Stimulated activated CD4-positive, alpha-beta T cell treated with anti-CD3 and anti-CD28 coated beads, Interleukin-12 subunit alpha, Interleukin-12 subunit beta, amount 100 ng/mL, for 24 hours (primary cell): ENCODE measurements at places on chromosomes 7 and 10.

- DNase-seq, result no peak
Measured at GRCh38 chr10:76542307-76542930, 1095.2 kb downstream of the KCNMA1 start.

GRCh38 chr7:152902054-152902453, 142.5 kb downstream of the ACTR3B start:
- DNase-seq, result no peak

- no peak for DNase-seq
Measured at GRCh38 chr7:53013925-53014324, 21.5 kb upstream of the POM121L12 start.

DNA sequence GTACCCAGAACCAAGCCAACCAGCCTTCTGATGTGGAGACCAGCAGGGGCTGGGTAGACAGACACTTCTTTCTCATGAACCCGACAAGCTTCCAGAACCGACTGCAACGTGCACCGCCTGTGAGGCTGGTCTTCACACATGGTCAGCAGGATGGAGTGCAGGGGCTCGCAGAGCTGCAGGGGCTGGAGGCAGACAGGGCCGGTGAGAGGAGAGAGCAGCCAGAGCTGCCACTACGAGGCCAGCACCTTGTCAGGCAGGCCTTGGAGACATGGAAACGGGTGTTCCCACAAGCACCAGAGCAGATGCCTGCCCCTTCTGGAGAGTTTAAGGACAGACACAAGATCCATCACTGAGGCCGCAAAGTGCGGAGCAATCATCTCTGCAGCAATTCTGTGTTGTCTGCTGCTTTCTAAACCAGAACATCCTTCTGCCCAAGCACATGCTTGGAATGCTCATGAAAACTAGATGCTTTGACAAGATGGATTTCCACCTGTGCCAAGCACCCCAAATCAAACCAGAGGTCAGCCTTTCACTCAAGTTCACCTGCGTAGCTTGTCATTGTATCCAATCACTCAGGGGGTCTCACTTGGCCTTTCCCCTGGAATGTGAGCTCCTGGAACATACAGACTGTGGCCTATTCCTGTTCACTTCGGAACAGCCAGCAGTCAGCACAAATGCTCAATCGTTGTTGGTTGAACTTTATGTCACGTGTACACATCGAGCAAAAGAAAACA, 32.2 kb downstream of the FRMPD2 start:
- DNase-seq, result no peak

GRCh38 chr7:7251742-7252141, 69.4 kb downstream of the C1GALT1 start:
- no peak for DNase-seq

GRCh38 chr7:70726951-70727378, 405.0 kb upstream of the GALNT17 start:
- DNase-seq, result no peak

DNA sequence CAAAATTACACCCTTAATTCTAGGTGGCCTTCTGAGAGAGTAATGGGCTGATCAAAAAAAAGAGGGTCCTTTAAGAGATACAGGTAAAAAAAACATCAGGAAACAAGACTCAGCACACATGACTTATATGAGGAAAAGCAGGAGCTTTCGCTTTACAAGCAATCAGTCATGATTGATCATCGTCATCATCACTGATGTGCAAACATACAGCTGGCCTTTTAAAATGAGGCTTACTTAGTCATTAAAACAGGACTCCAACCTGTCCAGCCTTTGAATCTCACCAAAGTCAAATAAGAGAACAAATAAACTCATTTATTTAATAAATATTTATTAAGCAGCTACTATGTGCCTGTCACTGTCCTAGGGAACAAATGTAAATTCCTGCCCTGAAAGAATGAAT, 255.3 kb downstream of the SKAP2 start:
- DNase-seq, result no peak

- no peak for DNase-seq
Measured at GRCh38 chr10:101120884-101121653, 10.0 kb upstream of the TLX1 start.

DNA sequence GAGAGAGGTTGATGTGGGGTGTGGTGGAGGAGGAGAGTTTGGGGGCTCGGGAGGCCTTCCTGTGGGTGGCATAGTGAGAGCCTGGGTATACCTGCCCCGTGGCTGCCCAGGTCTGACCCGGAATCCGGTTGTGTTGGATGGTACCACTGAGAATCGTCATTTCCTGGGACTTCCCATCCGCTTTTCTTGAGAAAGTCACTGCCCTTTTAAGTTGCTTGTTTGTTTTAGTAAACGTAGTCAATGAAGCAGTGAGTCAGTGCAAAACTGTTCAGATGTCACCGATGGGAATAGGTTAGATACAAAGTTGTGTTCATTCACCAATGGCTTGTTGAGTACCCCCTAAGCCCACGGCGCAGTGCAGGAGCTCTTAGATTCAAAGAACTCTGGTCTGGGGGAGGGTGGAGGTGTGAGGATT, 285.8 kb downstream of the CAMK1D start:
- DNase-seq, result no peak

GRCh38 chr7:41536122-41536872, 166.6 kb downstream of the INHBA start:
- no peak for DNase-seq

DNA sequence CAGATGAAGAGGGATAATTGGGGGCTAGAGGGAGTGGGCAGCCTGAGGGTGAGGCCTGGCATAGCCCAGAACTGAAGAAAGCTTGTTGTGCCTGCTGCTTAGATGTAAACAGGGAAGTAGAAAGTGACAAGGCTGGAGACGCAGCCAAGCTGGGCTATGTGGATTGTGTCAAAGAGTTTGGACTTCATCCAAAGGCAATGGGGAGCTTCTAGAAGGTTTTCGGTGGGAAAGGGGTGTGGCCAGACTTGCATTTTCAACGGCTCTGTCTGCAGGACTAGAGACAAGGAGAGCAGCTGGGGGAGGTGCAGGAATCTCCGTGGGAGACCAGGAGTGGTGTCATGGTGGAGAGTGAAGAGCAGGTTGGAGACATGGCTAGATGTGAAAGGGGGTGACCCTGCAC, 48.8 kb downstream of the GOLGA7B start:
- DNase-seq, result no peak

- DNase-seq, result no peak
Measured at GRCh38 chr7:6436385-6436685, 11.4 kb downstream of the DAGLB start.

- DNase-seq, result no peak
Measured at GRCh38 chr10:54745436-54745835, 55.6 kb downstream of the PCDH15 start.

DNA sequence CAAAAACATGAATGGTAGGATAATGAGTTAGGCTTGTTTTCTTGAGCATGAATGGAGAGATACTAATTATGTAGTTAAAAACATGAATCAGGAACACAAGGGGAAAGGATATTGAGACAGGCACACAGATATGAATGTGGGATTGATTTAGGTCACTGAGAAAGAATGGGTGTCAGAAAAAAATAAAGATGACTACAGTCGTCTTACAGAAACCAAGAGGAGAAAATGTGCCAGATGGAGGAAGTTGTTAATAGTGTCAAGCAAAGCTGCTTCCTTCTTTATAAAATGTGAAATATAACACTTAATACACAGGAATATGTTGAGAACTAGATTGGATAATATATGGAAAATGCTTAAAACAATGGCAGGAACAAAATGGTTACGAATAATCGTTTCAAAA, 173.3 kb upstream of the BET1 start:
- no peak for DNase-seq

DNA sequence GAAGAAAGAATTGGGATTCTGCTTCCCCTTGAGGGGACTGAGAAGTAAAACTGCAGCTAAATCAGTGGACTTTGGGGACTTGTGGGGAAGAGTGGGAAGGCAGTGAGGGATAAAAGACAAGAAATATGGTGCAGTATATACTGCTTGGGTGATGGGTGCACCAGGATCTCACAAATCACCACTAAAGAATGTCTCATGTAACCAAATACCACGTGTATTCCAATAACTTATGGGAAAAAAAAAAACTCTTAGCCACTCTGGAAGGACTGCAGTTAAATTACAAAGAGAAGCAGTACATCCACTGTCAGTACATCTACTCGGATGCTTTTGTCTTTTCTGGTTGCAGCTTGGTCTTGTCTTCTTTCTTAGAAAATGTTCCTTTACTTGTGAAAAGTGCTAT, 27.4 kb upstream of the GOT1 start:
- no peak for DNase-seq

- no peak for DNase-seq
Measured at GRCh38 chr7:77454802-77455201, 38.7 kb upstream of the GSAP start.

- no peak for DNase-seq
Measured at GRCh38 chr10:46220872-46221538, 65.8 kb upstream of the ANTXRL start.

- no peak for DNase-seq
Measured at GRCh38 chr10:117689566-117689965, 147.0 kb downstream of the EMX2 start.

DNA sequence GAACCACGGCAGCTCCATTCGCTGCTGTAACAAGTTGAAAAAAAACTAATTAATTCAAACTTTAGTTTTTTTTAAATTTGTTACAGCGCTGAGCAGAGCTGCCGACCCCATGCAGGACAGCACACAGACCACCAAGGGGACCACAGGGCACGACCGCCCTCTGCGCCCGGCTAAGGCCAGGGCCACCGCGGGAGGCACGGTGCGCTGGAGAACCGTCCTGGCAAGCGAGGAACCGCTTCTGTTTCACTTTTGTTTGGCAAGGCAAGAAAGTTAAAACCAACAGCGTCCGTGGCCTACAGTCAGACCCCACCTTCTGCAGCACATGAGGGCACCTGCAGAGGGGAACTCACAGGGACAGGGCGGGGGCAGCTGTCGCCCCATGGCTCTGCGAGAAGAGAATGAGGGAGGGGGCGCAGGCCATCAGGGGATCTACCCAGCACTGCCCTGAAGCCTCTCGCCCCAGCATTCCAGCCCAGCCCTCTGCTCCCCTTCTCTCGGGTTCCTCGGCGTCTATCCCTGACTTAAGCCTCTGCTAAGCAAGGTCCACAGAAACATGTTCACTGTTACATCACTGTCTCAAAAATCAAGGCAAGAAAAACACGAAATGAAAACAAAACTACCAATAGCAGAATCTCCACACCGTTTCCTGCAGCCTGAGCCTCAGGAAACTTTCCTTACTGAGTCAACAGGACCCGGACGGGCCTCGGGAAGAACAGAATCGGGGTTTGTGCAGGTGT, 204.4 kb downstream of the DIP2C start:
- DNase-seq, result no peak

DNA sequence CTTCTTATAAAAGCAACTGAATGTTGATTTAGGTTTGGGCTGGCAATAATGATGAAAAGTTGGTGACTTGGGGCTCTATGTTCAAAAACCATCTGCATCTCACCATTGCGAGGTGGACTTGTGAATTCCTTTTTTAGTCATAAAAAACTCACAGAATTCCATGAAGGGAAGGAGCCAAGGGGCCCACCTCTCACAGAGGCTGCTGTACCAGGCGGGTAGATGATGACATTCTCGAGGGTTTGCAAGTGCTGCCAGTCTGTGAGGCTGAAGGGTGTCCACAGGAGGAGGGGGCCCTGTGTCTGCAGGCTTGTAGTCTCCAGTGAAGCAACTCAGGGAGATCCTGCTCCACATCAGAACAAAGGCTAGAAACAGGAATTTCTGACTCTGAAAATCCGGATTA, 195.5 kb upstream of the ZNF32 start:
- no peak for DNase-seq

DNA sequence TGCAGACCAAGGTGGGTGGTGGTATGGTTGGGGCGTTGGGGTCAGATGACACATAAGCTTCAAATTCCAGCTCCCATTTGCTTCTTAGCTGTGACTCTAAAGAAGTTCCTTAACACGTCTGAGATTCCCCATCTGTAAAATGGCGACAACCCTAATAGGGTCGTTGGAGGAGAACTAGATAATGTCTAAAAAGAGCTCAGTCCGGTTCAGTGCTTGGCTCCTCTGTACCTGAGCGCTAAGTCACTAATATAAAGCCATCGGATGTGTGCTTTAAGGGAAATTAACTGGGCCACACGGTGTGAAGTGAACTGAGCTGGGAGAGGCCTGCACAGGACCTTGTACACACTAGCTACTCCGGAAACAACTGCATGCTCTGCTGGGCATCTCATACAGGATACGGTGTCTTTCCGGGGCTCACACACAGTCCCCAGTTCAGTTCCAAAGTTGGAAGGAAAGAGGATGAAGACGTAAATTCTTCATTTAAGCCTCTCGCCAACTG, 476 bp upstream of the ZFYVE27 start:
- DNase-seq, result no peak

- DNase-seq, result no peak
Measured at GRCh38 chr10:100468978-100469377, 6.2 kb downstream of the WNT8B start.

- DNase-seq, result no peak
Measured at GRCh38 chr7:42790196-42790595, 121.7 kb downstream of the C7orf25 start.

DNA sequence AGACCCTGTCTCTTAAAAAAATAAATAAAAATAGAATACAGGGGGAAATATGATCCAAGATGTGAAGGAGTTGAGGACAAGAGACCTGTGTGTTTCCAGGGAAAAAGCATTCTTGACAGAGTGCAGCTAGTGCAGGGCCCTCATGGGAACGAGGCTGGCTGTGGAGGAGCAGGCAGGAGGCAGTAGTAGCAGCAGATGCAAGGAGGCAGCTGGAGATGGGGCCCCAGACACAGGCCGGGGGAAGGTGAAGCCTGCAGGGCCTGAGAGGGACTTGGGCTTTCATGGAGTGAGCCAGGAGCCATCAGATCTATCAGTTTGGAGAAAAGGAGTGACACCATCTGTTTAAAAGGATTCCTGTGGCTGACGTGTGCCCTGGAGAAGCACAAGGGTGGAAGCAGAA, 71.4 kb upstream of the ZNF438 start:
- no peak for DNase-seq

DNA sequence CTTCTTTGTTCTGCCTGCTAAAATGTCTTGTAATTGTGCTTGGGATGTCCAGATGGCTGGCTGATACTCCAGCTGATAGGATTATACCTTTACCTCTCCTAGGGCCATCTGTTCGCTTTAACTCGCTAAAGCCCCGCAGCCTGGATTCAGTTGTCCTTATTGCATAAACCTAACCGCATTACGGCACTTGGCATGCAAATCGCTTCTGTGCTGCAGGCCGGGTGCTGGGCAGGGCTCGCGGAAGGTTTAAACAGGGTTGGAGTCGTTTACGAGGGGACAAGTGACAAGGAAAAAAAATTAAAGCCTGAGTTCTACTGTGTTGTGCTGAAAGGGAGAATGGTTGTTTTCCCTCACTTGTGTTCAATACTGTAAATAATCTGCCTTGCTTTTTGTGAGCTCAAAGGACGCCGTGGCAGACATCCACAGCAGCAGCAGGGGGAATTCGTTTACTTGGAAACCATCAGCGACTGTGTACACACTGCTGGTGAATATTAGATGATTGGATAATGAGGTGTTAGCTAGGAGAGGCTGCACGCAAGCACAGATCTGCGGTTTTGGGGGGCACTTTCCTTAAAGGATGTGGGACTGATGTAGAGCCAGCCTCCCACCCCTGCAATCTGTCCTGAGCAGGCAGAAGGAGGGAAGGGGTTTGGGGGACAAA, 93.0 kb downstream of the EBF3 start:
- DNase-seq, result no peak
